ENCODE measurements at places on chromosomes 6 and 20. TPM values are rescaled to one million over a fixed set of nuclear protein-coding genes. Genes with fewer than 3 reads are reported as not detected.

GRCh38 chr6:56573624-56574023, 69.1 kb downstream of the DST start:
- DNase-seq, result no peak

DNA sequence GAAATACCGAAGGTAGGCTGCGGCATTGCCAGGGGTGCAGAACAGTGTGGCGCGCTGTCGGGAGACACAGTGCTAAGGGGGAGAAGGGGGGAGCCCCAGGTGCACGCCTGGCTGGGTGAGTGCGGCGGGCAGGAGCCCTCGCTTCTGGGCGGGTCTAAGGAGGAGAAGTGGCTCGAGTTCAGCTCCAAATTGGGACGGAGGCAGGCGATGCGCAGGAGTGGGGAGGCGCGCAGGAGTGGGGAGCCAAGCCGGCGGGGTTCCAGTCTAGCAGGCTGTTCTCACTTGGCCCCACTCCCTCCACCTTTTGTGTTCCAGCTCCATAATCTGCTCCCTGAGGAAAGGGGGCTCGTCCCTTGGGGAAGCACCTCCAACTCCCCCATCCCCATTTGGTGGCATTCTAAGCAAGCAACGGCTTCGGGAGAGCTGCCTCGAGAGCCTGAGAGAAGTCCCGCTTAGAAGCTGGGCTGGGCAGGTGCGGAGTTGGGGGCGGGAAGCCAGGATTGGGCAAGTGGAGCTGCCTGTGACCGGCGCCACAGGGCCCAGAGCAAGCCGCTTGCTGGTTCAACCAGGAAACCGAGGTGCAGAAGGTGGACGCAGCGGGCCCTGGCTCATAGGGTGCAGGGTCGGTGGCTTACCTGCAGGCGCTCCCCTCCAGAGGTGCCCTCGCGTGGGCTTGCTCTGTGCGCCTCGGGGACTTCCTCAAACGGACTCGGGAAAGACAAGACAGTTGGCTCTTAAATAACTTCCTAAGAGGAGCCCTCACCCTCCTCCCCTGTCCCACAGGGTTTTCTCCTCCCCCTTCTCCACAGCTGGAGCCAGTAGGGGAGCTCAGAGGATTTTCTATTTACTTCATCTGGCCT, at the start of gene F13A1:
TSS of gene F13A1 (minus strand) at position 711 of the 860 bp plus-strand sequence. CDS start 1,998 bp downstream, outside the sequence.
- DNase-seq, result no peak

- no peak for DNase-seq
These were observed 59.8 kb downstream of the LAMP5 start for GRCh38 chr20:9574181-9574580.

DNA sequence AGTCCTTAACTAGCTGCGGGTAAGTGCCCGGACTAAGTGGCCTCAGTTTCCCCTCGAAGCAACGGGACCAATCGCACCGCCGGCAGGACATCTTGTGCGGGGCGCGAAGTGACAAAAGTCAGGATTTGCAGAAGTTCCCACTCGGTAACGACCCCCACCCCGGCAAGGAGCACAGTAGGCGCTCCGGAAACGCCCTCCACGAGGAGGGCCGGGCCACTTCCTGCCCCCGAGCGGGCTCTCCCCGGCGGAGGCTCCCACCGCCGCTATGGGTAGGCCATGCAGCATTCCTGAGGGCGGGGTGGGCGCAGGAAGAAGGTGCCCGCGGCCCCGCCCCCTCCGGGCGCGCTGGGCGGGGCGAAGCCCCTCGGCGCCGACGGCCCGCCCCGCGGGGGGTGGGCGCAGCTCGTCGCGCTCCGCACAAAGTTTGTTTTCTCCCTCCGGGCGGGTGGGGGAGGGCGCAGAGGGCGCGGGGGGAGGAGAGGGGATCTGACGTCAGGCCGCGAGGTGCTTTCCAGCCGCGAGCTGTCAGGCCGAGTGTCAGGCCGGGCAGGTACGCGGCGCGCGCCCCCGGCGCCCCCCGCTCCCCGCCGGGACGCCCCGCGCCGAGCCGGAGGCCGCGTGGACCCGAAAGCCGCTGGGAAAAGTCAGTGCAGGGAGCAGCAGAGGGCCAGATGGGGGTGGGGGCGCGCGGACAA, at the start of gene TGIF2:
TSS of gene TGIF2 (plus strand) at position 495 of the 695 bp plus-strand sequence. CDS start 5,178 bp downstream, outside the sequence.
- peak; percentile 86 for DNase-seq

DNA sequence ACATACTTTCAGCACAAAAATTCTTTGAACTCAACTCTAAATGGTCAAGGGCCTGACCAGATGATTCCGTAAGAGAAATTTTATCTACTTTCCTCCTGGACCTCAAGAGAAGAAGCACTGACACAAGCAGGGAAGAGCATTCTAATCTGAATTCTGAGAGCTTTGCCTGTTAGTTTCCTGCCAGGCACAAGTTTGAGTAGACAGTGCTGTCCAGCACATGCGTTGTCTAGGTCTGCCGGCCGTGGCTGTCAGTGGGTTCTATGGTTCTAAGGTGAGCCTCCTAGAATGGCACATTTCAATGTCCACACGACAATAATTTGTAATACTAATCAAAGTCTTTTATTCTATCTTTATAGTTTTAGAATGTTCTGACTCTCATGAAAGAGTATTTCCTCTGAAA, 91.9 kb downstream of the RFPL4B start:
- no peak for DNase-seq

Gene ZNF292
- 58.8 TPM for total RNA-seq

Gene AKAP7
- 8.4 TPM for total RNA-seq

Gene TASP1
- total RNA-seq, result 8.6 TPM

Gene UBD
- 0.38 TPM for total RNA-seq

Gene TBXT
- total RNA-seq, result not detected

Gene SAMD3
- total RNA-seq, result 70.5 TPM

Gene OLIG3
- 0.45 TPM for total RNA-seq

Gene GJA1
- not detected for total RNA-seq

Gene TP53TG5
- not detected for total RNA-seq
